ENCODE measurements at places on chromosomes 11 and 22.

GRCh38 chr11:58939277-58939676 is at the start of gene GLYATL1:
Gene GLYATL1, plus strand, starts transcription at chr11:58939488. Its CDS starts 7,600 bp downstream, at chr11:58947088.
- no peak for DNase-seq

GRCh38 chr11:18706330-18707243 is 8.0 kb downstream of the TMEM86A start:
- DNase-seq, result peak; percentile 15

DNA sequence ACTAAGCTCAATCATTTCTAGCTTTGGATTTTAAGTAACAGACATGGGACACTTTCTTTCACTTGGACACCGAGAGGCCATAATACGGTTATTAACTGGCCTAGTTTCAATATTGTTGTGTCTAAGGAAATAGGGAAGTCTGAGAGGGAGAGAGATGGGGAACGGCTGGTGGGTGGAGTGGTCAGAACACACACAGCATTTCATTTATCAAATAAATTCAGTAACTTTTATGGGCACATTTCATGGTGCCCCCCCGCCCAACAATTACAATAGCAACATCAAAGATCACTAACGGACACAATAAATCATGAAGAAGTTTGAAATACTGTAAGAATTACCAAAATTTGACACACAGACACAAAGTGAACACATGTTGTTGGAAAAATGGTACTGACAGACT is 10.7 kb downstream of the PRPF19 start:
- DNase-seq, result no peak

GRCh38 chr11:118000850-118001228 is 14.6 kb downstream of the IL10RA start:
- no peak for DNase-seq

DNA sequence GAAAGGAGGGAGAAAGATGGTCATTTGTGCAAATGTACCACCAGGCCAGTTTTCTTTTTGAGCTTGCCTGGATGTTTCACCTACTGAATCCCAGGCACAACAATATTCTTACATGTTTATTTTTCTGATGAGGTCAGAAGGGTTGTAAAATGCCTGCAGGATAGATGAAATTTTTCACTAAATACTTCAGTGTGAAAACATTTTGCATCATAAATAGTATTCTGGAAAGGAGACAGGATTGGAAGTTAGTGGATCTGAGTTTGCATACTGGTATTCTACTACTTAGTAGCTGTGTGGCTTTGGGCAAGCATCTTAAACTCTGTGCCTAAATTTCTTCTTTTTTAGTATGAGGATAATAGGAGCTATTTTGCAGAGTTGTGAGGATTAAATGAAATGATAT is 24.8 kb downstream of the RNF169 start:
- DNase-seq, result no peak

DNA sequence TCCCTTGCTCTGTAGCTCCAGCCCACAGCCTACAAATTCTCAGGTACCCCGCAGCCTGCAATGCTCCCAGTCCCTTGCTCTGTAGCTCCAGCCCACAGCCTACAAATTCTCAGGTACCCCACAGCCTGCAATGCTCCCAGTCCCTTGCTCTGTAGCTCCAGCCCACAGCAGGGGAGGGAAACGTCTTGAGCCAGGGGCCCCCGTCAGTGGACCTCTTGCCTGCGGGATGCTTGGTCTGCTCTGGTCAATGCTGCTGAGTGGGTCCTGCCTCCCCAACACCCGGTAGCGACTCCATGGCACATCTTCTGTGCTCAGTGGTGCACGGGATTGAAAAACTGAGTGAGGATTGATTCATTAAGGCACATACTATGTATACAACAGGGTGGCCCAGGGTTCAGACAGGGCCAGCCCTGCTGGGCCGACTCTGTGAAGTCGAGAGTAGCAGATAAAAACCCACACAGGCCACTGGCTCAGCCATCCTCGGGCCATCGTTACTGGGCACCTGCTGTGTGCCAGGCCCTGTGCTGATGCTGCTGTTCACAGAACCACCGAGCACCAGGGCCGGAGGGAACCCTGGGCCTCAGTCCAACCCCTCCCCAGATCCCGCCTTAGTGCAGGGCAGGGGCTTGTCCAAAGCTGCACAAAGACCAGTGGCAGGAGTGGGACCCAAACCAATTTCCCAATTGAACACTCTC is 69.7 kb downstream of the MYO7A start:
- no peak for DNase-seq

- DNase-seq, result no peak
Observed at GRCh38 chr11:33444835-33445594, 187.8 kb downstream of the HIPK3 start.

GRCh38 chr22:38741166-38741565 is 14.6 kb downstream of the SUN2 start:
- no peak for DNase-seq

- DNase-seq, result no peak
Observed at GRCh38 chr11:12363373-12363772, 14.0 kb upstream of the PARVA start.

- DNase-seq, result no peak
Observed at GRCh38 chr11:128720522-128720985, 26.7 kb downstream of the FLI1 start.

- no peak for DNase-seq
Observed at GRCh38 chr22:43825651-43826050, 13.5 kb upstream of the EFCAB6 start.

DNA sequence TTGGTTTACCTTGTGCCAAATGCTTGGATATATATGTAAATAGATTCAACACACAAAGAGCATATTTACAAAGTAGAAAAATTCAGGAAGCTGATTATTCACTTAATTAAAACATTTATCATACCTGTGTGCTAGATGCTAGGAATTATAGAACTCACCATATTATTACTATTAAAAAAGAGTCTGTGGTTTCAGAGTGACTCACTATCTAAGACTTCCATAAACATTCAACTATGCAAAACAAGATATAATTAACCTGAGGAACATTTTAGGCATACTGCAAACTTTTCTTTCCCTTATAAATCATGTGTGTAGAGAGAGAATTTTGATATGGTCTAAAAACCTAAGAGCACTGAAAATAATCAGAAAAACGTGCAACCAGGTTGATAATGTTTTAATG is 27.3 kb downstream of the CTSC start:
- DNase-seq, result no peak

- no peak for DNase-seq
Observed at GRCh38 chr11:15471895-15472799, 357.4 kb downstream of the INSC start.

- no peak for DNase-seq
Observed at GRCh38 chr22:32255726-32256125, 579 bp upstream of the SLC5A4 start.

DNA sequence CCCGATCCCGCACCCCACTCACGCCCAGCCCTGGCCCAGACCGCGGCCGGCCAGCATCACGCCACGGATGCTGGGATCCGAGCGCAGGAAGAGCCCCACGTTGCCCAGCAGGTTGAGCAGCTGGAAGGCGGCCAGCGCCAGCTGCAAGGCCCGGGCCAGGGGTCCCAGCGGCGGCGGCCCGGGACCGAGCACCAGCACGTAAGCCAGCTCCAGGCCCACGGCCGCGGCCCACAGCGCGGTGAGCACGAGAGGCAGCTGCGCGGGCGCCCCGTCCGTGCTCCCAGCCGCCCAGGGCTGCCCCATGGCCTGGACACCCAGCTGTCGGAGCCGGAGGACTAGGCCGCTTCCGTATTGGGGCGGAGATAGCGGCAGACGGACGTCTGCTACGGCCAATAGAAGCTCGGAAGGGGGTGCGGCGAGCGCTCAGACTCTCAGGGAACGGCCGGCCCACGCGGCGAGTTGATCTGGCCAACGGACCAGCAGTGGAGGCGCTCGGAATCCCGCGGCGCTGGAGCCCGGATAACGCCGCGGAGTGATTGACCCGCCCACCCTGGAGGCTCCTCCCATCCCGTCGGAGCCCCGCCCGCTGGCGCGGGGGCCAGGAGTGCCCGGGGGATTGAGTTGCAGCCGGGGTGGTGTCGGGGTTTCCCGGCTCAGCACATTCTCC is at the start of gene ZDHHC24:
ZDHHC24 (minus strand) TSS at position 348 of the 667 bp plus-strand sequence; CDS start at position 303, 45 bp downstream.
- DNase-seq, result peak; percentile 99

GRCh38 chr11:130585545-130585944 is 137.1 kb downstream of the ADAMTS15 start:
- no peak for DNase-seq

- peak; percentile 14 for DNase-seq
Observed at GRCh38 chr11:125165111-125165842, 726 bp downstream of the PKNOX2 start.

GRCh38 chr11:59754494-59754858 is 700 bp upstream of the STX3 start:
- no peak for DNase-seq

GRCh38 chr11:7251487-7251835 is 243 bp upstream of the SYT9 start:
- DNase-seq, result no peak

- DNase-seq, result no peak
Observed at GRCh38 chr11:69120096-69120875, 35.4 kb upstream of the SMIM38 start.

GRCh38 chr22:19179497-19180048 is 1.0 kb upstream of the SLC25A1 start:
- peak; percentile 71 for DNase-seq

DNA sequence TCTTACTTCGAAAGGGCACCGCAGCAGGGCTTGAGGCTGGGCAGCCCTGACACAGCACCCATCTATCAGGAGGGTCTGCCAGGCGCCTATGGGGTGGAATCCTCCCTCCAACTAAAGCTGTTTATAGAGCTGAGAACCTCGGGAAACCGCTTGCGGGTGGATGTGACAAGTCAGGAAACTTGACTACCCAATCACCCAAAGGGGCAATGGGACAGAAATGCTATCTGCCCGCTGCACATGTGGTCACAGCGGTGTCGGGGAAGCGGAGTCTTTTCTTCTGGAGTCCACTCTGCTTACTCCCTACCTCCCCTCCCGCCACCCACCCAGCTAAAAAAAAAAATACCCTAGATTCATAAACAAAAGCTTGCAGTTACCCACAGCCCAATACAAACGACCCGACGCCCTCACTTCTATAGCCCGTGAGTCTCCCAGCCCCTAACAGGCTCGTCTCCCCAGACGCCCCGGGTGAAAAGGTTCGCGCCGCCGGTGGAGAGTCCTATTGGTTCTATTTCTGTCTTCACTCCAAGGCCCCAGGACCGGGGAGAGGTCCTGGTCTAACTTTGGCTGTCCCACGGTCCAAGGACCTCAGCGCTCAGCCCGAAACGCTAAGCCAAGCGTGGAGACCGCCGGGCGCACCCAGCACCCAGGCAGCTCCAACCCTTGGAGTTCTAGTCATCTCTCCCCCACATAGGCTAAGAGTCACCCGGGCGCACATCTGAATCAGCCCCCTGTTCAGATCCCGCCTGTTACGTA is 1.4 kb downstream of the TRPC6 start:
- DNase-seq, result no peak

DNA sequence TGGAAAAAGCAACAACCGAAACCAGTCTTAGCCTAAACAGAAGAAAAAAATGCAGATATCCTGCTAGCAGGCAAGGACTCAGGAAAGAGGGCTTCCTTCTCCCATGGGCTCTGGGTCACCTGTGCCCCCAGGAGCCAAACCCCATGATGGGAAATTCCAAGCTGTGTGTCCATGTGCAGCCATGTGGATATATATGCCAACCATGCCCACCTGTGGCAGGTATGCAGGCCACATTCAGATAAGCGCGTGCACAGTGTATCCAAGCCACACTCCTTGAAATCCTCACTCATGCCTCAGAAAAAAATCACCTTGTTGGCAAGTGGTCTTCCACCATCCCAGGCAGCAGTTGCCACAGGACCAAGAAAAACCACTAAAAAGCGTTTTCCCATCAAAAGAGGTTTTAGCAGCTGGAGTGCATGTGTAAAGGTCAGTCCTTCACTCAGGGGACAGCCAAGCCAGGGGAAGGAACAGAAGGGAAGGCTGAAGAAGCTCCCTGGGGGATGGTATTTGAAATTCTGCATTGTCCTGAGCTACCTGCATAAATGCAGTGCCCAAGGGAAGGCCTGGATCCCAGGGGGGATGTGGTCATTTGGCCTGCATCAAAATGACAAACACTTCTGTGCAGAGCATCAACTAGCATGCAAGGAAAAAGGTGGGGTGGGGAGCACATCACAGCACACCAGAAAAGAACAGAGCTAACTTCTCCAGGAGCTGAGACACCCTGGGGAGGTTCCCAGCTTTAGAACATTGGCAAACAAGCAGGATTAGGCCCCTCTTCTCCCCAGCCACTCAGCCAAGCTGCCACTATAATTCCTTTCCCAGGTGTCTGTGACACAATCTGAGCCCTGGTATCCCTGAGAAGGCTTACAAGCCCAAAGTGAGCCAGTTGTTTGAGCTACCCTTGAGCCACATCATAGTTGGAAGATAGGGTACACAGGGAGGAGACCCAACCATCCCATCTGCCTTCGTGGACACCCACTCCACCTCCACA is 76.2 kb downstream of the GALNT18 start:
- no peak for DNase-seq

DNA sequence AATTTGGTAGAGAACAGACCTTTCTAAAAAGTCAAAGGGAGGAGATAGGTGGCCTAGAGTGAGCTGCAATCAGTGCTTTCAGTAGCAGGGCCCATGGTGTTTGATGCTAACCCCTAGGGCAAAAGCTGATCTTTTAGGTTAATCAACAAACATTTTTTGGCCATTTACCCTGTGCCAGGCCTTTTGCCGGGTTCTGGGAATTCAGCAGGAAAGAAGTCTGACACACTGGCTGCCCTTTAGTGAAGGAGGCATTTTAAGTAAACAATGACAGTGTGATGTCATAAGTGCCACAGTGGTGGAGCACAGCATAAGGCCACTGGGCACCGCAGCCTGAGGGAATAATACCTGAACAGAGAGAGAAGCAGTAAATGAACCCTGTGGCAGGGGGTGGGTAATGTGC is 29.0 kb downstream of the C22orf31 start:
- no peak for DNase-seq

DNA sequence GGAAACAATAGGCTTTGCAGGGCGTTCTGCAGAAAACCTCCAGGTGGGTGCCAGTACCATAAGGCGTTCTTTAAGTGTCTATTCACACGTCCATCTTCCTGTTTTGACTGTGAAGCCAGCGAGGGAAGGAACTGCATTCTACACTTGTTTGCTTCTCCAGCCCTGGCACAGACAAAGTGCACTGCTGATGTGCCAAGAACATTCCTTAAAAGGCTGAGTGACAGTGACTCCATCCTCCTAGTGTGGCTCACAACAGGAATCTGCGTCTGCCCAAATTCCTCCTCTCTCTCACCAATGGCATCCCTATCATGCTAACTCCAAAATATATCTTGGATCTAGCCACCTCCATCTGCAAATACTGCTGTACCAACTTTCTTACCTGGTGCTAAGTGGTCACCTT is 407.4 kb upstream of the SYN3 start:
- no peak for DNase-seq

DNA sequence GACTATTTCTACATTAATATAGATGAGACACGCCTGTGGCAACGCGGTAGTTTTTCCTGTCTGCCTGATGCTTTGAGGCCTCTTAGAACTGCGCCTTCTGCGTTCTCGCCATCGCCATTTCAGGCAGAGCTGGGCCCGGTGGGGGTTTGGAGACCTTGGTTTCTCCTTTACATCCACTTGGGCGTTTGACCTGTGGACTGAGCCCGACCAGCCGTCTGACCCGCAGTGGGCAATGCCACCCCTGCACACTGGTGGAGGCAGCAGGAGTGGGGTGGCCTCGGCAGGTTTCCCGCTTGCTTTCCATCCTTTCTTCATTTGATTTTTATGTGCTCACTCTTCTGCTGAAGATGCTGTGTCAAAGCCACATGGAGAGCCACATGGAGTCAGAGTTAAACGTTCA is 130.4 kb downstream of the TBC1D22A start:
- no peak for DNase-seq
